ENCODE measurements at places on chromosomes 12 and 14.

DNA sequence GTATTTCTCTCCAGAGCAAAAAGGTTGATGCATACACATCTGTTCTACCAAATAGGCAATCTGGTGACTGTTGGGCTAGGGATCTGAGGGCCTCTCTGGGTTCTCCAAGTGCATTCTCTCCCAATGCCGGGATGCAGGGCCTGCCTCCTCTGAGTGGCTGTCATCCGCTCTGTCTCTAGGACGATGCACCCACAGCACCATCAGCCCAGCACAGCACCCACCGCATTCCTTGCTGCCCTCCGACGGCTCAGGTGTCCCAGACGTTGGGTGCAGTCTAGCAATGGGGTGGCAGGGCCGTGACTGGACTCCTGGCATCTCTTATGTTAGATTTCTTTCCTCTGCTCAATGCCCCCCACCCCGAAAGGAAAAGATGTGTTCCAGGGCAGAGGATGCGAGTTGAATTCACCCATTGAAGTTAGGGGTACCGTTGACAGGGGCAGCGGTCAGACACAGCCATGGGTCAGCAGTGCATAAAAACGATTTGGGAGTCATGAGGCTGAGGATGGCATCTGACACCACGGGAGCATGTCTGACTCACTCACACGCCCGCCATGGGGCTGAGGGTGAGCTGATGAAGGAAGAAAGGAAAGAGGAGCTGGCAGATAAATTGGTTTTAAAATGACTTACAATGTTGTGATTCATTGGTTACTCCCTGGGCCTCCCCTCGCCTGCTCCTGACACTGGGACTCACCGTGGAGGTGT is 93.2 kb upstream of the C14orf180 start:
- no peak for DNase-seq

- no peak for DNase-seq
Measured at GRCh38 chr12:95114766-95115405, 41.5 kb upstream of the NR2C1 start.

- peak; percentile 37 for DNase-seq
Measured at GRCh38 chr12:120534703-120535655, 823 bp downstream of the RNF10 start.

GRCh38 chr14:38238878-38239277 is 17.0 kb downstream of the CLEC14A start:
- no peak for DNase-seq

DNA sequence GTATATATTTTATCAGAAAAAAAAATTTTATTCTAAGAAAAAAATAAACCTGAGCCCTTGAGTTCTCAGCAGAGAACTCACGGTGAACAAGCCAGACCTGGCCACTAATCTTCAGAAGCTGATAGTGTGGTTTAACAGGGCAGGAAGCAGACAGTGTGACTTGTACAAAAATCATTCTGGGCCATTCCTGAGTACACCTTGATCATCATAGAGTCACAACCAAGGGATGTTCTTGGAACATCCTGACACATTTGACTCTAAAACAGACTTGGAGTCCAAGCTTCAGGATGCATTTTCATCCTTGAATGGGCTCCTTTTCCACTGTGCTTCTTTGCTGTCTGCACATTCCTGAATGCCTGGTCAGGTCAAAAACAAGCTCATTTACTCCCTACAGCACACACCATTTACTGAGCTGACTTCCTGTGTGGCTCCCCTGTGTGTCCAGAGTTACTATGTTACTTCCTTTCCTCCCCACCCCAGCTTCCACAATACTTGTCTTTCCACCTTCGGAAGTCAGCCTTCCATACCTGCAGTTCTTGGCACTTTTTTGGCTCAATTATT is 112.0 kb downstream of the ANO6 start:
- DNase-seq = no peak

GRCh38 chr12:109131154-109132050 is 15.0 kb downstream of the ACACB start:
- no peak for DNase-seq

GRCh38 chr12:92546259-92546634 is 156.5 kb upstream of the PLEKHG7 start:
- no peak for DNase-seq

DNA sequence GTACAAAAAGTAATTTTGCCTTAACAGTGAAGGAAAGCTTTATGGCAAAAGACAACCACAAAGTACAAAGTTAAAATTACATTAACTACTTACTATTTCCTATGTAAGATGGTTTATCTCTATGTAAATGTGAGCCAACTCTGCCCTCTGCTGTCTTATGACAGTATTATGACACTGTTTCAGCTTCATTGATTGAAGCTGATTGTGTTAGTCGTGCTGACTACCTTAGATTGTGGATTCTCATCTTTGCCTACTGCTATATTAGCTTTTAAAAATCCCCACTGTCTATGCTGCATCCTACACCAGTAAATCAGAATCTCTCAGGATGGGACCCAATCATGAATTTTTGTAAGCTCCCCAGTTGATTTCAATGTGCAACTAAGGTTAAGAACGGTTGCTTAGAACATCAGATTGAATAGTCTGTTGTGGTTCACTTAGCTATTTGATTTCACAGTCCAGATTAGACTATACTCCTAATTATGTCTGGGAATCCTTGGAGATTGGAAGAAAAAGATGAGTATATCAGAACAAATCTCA is 12.2 kb upstream of the SPTB start:
- DNase-seq = peak; percentile 5

DNA sequence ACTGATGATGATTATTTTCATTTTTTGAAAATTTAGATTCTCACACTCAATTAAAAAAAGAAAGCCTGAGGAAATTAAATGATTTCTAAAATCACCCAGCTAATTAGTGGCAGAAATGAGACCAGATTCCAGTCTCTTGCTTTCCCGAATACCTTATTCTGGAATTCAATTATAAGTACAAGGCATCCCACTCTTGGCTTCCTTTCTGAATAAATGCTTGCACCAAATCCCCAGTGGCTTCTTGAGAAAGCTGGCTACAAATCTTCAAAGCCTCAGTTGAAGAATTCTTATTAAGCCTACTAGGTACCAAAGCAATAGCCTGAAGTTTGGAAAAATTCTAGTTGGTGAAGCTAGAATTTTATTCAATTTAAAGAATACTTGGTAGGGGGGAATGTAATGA is 476.6 kb downstream of the DIO2 start:
- no peak for DNase-seq

GRCh38 chr12:25769082-25769945 is 189.2 kb upstream of the RASSF8 start:
- no peak for DNase-seq

- DNase-seq = no peak
Measured at GRCh38 chr12:18752280-18752920, 14.5 kb downstream of the CAPZA3 start.

GRCh38 chr12:52079576-52080402 is at the start of gene SMIM41:
Gene SMIM41, plus strand, starts transcription at chr12:52079704. Its CDS starts 76 bp downstream, at chr12:52079780.
- no peak for DNase-seq

GRCh38 chr14:73777420-73777819 is 63.2 kb upstream of the PNMA1 start:
- no peak for DNase-seq

DNA sequence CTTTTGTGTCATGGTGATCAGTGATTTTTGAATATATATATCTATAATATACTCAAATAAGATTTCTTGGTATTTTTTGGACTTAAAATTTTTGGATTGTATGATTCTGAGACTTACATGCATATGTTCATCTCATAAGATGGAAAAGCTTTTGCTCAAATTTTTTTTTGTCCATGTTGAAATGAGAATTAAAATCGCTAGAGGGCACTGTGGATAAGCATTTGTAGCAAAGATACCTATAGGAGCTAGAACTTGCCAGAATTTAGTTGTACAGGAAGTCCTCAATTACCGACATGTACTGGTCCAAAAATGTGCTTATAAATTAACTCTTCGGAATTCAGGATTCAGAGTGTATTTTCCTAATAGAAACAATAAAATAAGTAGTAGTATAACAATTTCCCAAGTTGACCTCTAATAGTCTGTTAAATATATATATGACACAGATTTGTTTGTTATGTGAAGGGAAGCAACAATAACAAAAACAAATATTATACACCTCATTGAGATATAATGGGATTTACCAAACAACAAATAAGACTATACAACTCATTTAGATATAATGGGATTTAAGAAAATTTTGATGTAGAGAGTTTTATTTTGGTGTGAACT is 179.6 kb downstream of the TMEM117 start:
- DNase-seq = no peak

DNA sequence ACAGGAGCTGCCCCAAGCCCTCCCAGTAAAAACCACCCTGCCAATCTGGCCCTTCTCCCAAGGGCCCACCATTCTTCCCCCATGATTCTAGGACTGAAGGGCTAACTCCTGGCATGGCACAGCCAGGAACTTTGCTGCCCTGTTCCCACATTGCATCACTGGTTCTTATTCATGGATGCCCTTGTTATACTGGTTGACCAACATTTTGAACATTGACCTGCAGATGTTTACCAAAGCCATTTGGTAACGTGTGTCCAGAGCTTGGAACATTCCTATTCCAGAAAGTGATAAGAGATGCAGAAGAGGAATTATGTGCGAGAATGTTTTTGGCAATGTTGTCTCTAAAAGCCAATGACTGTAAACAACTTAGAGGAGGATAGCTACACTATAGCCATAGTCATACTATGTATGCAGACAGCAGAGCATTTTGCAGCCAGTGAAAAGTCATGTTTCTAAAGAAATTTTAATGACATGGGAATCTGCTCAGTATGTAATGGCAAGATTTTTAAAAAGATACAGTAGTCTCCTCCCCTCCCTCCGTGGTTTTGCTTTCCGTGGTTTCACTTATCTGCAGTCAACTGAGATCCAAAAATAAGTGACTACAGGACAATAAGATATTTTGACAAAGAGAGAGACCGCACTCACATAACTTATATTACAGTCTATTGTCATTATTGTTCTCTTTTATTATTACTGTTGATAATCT is 108.8 kb downstream of the DAAM1 start:
- no peak for DNase-seq
